CD4-positive, alpha-beta T cell treated with Interleukin-15 for 4 hours (primary cell): ENCODE measurements at places on chromosomes 3 and 15.

DNA sequence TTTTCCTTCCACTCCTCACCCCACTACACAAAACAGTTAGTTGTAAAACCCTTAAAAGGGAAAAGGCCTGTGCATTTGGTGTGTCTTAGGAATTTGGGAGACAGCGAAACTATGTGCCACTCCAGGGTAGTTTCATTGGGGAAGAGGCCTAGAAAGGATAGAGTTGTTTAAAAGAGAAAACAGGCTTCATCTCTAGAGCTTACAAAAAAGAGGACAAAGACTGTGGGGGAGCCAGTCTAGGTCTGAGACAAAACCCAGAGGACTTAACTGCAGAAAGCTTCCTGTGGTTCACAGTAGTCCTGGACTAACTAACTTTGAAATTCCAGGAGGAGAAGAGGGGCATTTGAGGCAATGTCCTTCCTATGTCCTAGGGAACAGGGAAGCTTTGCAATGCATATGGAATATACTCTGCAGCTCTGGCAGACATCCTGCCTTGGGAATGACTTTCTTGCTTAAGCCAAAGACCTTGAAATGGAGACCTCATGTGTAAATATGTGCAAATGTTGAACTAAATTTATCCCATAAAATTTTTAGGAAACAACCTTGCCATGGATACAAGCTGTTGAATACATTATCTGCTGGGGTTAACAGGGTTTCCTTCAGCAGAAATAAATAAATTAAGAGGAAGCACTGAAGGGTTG, 159.4 kb downstream of the LSAMP start:
- DNase-seq: no peak

DNA sequence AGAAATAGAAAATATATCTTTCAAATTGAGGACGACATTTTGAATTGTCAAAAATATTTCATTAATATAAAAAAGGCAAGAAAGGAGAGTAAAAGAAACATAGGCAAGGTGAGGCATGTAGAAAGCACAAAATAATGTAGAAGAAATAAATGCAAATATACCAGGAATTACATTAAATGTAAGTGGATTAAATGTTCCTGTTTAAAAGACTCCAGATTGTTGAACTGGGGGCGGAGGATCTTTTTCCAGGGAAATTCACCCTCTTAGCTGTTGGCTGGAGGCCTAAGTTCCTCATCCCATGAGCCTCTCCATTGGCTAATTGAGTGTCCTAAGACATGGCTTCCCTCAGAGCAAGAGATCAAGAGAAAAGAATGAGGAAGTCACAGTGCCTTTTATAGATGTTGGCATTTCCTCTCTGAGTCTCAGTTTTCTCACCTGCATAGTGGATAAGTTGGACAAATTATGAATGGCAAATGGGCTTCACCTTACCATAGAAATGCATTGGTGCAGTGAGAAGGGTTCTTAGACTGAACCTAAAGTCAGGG, 147.4 kb upstream of the SMAD3 start:
- DNase-seq: no peak

- DNase-seq: no peak
These were observed 36.2 kb upstream of the TLE3 start for GRCh38 chr15:70133781-70134421.

DNA sequence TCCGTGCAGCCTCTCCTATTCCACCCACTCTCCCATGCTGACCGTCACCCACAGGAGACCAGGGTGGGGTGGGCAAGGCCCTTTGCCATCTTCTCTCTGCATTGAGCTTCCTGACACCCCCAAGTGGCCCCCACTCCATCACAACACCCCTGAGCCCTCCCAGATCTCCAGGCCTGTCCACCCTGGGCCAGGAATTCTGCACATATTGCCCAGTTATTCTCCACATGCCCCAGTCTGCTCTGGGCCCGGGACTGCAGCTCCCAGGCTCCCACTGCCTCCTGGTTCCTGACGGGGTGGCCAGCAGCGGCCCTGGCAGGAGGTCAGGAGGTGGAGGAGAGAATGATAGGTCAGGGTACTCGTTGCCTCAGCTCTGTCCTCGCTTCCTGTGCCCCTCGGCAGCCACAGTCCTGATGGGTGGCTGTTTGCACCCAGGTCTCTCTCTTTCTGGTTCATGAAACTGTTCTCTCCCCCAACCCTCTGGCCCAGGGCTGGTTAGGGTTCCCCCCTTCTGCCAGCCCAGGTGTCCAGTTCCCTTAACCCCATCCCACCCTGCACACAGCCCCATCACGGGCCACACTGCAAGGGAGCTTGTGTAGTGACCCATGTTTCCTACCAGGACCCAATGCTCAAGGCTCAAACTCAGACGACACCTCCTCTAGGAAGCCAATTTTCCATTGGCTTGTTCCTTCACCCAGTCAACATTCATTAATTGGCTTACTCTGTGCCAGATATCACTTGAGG, 47.3 kb downstream of the IQSEC1 start:
- no peak for DNase-seq

DNA sequence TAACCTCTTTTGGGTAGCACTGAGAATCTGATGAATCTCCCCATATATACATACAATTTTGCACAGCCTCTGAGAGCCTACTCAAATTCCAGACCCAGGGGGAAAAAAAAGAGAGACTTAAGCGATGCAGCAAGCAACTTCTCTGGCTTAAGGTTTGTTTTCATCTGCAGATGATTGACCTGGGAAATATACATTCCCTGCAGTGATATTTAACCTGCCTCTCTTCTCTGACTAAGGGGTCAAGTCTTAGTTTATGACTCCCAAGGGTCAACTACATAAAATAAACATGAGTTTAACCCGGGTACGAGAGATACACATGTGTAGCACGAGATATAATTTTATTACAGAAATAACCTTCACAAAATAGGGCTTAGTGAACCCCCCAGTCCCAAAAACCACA, 737.8 kb downstream of the TUSC7 start:
- DNase-seq: no peak

GRCh38 chr3:188124184-188124583, 29.8 kb upstream of the LPP start:
- no peak for DNase-seq

- no peak for DNase-seq
These were observed 8.0 kb upstream of the AP2M1 start for GRCh38 chr3:184166671-184167070.

- DNase-seq: no peak
These were observed at the start of gene LARP6 for GRCh38 chr15:70853973-70854665. Gene LARP6 (minus strand): TSS chr15:70854157. CDS start chr15:70854088, 69 bp downstream.

DNA sequence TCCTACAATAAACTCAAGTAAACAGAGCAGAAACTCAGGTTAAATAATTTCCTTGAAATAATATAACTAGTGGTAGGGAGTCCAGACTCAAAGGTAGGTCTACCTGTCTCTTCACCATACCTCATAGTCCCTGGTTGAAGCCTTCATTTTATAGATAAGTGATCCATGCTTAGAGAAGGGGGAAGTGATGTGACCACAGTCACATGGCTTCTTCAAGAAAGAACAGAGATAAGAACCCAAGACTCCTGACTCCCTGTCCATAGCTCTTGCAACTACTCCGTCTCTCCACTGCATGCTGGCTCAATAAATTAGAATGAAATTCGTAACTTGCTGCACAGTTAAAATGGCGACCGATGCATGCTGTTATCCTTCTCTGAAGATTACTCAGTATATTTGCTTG, 11.0 kb upstream of the C15orf61 start:
- no peak for DNase-seq

- no peak for DNase-seq
These were observed 33.2 kb upstream of the GOLGA8B start for GRCh38 chr15:34616613-34617012.

DNA sequence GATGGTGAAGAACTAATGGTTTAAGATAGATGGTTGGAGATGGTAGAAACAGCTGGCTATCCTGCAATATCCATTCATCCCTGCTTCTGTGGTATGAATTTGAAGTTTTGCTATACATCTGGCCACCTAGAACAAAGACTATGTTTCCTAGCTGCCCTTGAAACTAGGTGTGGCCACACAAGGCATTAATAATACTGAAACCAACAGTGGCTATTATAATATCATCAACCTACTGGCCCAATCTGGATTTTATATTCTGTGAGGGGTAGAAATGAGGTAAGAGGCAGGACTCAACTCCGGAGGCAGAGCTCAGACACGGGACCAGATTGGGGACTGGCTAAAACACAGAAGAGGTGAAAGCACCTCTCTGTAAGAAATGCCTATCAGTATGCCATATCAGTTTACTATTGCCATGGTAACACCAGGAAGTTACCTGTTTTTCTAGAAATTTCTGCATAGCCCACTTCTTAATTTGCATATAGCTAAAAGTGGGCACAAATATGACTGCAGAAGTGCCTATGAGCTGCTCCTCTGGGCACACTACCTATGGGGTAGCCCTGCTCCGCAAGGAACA, 8.4 kb downstream of the IFT80 start:
- no peak for DNase-seq

GRCh38 chr15:91311986-91312385, 211.9 kb downstream of the SV2B start:
- peak; percentile 37 for DNase-seq

GRCh38 chr15:96914081-96914480, 583.6 kb downstream of the NR2F2 start:
- no peak for DNase-seq

DNA sequence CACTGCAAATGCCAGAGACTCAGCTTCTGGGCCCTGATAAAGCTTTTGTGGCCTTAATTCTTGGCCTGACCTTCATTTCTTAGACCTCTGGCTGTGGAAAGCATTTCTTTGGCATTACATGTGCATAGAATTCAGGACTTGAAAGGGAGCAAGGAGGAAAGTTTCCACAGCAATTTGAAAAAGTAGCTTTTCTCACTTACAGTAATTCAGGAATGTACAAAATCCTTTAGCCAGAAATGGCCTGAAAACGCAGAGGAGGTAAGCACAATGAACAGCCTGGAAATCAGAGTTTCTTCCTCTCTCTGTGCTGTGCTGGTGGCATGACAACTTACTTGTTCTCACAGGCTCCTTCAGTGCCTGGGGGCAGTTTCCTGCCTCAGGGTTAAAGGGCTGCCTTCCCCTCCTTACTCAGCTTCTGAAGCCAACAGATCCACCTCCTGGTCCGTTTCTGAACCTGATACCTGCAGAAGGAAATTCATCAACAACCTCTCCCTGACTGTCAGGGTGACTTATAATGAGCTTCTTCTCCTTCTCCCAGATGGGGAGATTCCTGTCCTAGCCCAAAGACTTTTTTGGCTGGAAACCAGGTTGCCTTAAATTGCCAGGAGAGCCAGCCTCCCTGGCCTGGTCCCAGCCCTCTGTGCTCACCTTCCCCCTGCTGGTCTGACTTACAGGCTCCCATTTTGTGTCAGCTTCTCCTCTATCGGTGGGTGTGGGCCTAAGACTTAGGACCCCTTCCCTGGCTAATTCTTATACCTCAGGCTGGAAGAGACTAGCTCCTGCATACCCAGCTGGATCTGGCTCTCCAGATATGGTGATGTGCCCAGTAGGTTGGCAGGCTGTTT, 102.3 kb downstream of the MYRIP start:
- no peak for DNase-seq

DNA sequence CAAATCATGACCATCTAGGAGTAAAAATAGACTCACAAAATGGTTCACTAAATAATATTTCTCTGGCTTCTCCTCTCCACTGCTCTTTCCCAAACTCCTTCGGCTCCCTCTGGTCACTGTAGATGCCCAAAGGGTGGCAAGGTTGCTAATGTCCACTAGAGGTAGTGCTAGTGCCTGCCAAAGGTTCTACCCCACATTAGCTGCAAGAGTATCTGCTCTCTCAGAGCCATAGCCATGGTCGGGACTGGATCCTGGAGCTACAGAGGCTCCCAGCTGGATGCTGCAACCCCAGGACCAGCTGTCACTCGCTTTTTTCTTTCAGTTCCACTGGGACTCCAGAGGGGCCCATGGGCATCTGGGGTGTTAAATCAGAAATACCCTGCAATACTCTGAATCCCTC, 8.5 kb downstream of the HTR3D start:
- DNase-seq: no peak

- DNase-seq: no peak
These were observed 265.0 kb downstream of the THRB start for GRCh38 chr3:24229468-24230221.

GRCh38 chr3:195113048-195113447, 157.9 kb downstream of the XXYLT1 start:
- DNase-seq: no peak

- DNase-seq: no peak
These were observed 542 bp downstream of the PLOD2 start for GRCh38 chr3:146160321-146160963.

DNA sequence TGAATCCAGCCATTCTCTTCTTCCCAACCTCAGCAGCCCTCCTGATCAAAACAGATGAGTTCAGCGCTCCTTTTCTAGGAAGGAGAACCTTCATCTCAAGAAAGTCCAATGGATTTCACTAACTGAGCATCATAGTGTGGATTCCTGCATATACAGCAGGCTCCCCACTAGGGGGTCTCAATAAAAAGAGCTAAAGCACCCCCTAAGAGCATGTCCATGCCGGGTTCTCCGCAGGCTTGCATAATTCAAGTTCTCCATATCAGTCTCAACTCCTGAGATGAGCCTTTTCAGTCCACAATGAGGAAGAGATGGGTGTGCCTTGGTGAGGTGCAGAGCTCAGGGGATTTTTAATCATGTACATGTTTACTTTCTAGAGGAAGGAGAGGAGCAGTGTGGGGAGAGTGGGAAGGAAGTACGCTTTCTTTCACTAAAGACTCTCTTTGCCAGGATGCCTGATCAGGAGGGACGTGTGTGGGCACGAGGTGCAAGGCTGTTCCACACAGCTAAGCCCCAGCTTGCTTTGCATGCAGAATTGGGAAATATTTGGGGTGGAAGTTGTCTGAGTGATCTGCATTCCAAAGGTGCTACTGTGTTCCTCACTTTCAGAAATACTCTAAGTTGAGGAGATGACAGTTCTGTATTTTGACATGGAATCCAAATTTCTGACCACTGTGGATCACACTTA, 563.5 kb downstream of the OCA2 start:
- no peak for DNase-seq

DNA sequence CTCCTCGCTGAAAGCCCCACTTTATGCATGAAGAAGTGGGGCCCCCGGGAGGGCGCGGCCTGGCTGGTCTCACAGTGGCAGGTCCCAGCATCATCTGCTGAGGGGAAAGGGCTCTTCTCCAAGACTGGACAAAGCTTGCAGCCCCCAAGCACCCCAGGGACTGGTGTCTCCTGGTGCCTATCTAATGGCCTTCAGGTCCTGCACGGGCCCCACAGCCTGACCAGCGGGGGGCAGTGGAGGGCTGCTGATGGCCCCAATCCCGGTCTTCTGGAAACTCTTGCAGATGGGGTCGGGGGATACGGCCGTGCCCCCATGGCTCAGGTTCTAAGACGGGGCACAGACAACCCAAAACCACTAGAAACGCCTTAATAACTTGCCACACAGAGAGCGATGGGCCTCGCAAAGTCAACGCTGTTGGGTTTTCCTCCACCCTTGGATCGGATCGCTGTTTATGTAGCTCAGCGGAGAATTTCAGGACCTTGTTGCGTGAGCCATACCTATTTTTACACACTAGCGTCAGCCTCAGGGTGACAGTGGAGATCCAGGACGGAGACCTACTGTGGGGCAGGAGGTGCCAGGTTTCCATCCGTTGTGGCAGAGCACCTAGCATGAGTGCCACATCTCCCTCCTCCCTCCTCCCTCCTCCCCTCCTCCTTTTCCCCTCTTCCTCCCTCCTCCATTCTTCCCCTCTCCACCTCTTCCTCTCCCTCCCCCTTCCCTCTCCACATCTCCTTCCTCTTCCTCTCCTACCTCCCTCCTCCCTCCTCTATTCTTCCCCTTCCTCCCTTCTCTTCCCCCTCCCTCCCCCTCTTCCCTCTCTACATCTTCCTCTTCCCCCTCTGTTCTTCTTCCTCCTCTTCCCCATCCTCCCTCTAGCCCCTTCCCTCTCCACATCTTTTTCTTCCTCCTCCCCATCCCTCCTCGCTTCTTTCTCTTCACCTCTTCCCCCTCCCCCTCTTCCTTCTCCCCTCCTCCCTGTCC, 79.3 kb upstream of the ALDH1L1 start:
- DNase-seq: no peak
